ENCODE measurements at places on chromosomes 4 and X.

DNA sequence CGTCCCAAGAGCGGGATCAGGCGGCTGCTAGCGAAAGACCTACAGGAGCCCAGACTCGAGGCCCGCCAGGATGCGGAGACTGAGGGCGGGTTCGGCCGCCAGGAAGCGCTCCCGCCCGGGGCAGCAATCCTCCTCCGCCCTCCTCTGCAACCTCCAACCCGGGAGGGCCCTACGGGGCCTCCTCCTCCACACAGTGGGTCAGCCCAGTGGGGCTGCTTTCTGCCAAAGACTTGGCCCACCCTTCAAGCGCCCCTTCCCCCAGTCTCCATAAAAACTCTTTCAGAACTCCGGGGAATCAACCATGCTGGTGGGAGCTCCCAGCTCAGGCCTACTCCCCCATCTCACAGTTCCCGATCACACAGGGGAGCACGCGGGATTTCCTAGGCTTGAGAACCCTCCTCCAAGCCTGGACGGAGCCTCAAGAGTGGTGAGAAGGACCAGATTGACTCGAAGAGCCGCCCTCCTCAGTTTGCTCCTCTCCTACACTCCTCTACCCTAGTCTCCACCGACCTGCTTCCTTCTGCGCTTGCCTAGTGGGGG is 77.5 kb downstream of the RLIM start:
- no peak for DNase-seq

DNA sequence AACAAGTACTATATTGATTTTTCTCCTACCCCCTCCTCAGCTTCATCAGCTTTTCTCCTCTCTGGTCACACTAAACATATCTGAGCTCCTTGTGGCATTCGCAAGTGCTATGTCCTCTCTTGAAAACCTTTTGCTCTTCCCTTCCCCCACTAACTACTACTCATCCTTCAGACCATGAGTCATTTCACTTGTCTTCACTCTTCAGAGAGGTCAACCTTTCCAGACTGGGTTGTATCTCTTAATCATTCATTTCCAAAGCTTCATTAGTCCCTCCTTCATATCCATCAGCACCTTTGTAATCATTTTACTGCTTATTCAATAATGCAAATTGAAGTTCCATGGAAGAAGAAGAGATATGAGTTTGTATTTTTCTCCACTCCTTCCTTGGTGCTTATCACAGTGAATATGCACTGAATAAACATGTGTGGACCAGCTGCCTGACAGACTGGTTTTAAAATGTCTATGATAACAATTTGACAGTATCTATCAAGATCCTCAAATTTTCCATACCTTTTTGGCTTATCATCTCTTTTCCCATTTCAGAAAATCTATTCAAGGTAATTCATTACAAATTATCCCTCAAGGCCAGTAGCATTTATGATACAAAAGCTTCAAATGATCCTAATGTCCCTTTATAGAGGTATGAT is 28.4 kb downstream of the DDX60L start:
- DNase-seq, result no peak

DNA sequence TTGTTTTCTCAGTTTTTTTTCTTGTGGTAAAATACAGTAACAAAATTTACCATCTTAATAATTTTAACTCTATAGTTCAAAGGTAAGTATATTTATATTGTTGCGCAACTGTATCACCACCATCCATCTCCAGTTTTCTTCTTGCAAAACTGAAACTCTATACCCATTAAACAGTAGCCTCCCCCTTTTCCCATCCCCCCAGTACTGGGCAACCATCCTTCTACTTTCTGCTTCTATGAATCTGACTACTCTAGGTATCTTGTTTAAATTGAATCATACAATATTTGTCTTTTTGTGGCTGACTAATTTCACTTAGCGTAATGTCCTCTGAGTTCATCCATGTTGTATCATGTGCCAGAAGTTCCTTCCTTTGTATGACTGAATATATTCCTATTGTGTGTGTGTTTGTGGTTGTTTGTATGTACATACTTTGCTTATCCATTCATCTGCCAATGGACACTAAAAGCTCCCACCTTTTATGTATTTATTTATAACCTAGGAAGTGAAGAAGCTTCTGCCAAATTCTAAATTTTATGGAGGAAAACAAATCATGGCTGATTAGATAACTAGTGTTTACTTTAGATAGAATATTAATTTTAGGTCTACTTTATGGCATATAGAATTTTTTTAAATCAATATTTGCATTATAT is 10.0 kb downstream of the ABHD18 start:
- no peak for DNase-seq

DNA sequence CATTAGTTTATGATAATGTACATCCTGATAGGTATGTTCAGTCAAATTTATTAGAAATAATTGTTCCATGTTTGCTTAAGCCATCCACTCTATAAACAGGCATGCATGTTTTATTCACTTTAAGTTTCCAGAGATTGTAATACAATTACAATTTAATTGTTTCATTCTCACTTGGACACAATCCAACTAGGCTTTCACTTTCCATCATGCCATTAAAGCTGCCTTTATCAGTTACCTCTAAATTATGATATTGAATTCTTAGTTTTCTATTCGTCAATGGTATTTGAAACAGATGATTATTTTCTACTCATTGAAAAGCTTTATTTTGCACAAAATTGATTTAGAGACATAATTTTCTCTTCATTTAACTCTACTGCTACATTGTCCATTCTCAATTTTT is 1196.3 kb downstream of the RAPGEF2 start:
- no peak for DNase-seq
